Smooth muscle cell of the umbilical artery (primary cell): ENCODE measurements at places on chromosomes 4 and X. TPM values are rescaled to one million over a fixed set of nuclear protein-coding genes. Genes with fewer than 3 reads are reported as not detected.

ZBTB33 gene
- 13.4 and 17.2 TPM in 2 replicates for total RNA-seq

MAGEA2B gene
- not detected in 2 replicates for total RNA-seq

CLDN34 gene
- not detected in 2 replicates for total RNA-seq

BLTP1 gene
- 92.9 and 105 TPM in 2 replicates for total RNA-seq

CCKAR gene
- 0.09 and 0.30 TPM in 2 replicates for total RNA-seq

GPR82 gene
- total RNA-seq: not detected in 2 replicates

SFRP2 gene
- not detected in 2 replicates for total RNA-seq

USP26 gene
- not detected in 2 replicates for total RNA-seq

RAB33A gene
- 1.8 and 9.8 TPM in 2 replicates for total RNA-seq

POLN gene
- 5.3 TPM in 2 replicates for total RNA-seq

ZNF518B gene
- 37.4 and 39.5 TPM in 2 replicates for total RNA-seq

ARHGAP6 gene
- total RNA-seq: 0.09 and 0.30 TPM in 2 replicates

RBBP7 gene
- 71.6 and 85.9 TPM in 2 replicates for total RNA-seq

INPP4B gene
- total RNA-seq: 4.5 and 9.7 TPM in 2 replicates

CT45A3 gene
- total RNA-seq: not detected in 2 replicates

TGIF2LX gene
- not detected in 2 replicates for total RNA-seq

NPY1R gene
- total RNA-seq: under 0.01 TPM in 1 of 2 replicates, not detected in the other

TEC gene
- total RNA-seq: under 0.01 and 0.78 TPM in 2 replicates

JAKMIP1 gene
- total RNA-seq: 0.30 TPM in 1 of 2 replicates, not detected in the other

JCHAIN gene
- 1.2 TPM in 1 of 2 replicates, not detected in the other for total RNA-seq

RASSF6 gene
- total RNA-seq: 0.05 TPM in 1 of 2 replicates, not detected in the other

ANXA10 gene
- 16.5 and 20.5 TPM in 2 replicates for total RNA-seq

SPIN3 gene
- 7.9 and 11.3 TPM in 2 replicates for total RNA-seq

MCF2 gene
- total RNA-seq: 0.09 TPM in 1 of 2 replicates, not detected in the other

ODAPH gene
- under 0.01 and 0.18 TPM in 2 replicates for total RNA-seq

TMEM144 gene
- total RNA-seq: 9.8 and 14.0 TPM in 2 replicates

PGRMC2 gene
- total RNA-seq: 40.1 and 43.2 TPM in 2 replicates

MAGED4 gene
- 53.1 and 89.1 TPM in 2 replicates for total RNA-seq

ARMCX4 gene
- total RNA-seq: 8.3 and 10.5 TPM in 2 replicates

OCIAD2 gene
- total RNA-seq: 11.6 and 15.9 TPM in 2 replicates

BGN gene
- 34.1 and 66.8 TPM in 2 replicates for total RNA-seq
